NCI-H460 (cell line): ENCODE measurements at places on chromosomes 2 and 18. TPM values are rescaled to one million over a fixed set of nuclear protein-coding genes. Genes with fewer than 3 reads are reported as not detected.

The LYPD1 gene
- total RNA-seq = 32.4 and 34.4 TPM in 2 replicates

- DNase-seq = no peak
These were observed 18.1 kb downstream of the ABHD3 start for GRCh38 chr18:21686282-21687105.

- no peak for DNase-seq
These were observed 24.1 kb upstream of the CHRNA1 start for GRCh38 chr2:174788291-174788929.

DNA sequence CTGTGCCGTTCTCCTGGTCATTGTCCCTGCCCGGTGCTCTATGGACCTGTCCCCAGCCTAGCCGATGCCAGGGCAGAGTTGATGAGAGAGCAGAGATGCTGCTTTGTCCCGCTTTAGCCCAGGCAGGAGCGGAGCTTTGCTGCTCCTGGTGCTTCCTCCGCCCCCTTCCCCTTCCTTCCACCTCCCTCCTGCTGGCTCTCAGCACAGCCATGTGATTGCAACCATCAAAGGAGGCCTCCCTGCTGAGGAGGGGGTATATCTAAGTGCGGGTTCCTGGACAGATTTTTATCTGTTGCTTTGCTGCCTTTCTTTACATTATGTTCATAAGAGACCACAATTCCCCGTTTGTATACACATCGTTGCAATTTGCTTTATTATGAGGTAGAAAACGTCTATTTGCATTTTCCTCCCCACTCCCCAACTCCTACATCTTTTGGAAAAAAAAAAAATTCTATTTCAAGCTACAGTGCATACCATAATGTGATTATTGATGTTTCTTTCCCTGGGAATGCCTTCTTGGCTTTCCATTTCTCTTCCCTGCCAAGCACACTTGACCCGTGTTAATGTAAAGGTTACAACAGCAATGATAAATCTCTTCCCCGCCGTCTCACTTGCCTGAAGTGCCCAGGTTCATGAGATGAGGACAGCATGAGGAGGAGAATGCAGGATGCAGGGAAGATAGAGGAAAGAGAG lies 25.4 kb downstream of the ALPK2 start:
- no peak for DNase-seq

GRCh38 chr2:231662811-231663457 lies 45.4 kb upstream of the PTMA start:
- DNase-seq = no peak

DNA sequence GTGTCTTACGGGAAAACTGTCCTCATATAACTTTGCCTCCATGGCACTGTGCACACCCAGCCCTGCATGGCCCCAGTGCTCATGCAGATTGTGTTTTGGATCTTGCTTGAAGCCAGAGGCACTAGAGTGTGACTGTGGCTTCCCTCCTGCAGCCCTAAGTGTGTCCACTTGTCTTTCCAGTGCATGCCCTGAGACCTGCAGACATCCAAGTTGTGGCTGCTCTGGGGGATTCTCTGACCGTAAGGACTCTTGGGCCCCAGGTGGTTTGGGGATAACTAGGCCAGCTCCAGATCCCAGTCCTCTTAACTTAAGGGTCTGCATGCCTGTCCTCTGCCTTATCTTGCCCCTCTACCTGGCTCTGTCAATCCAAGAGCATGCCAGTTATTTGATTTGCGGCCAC lies 96.6 kb downstream of the PLB1 start:
- DNase-seq = no peak

DNA sequence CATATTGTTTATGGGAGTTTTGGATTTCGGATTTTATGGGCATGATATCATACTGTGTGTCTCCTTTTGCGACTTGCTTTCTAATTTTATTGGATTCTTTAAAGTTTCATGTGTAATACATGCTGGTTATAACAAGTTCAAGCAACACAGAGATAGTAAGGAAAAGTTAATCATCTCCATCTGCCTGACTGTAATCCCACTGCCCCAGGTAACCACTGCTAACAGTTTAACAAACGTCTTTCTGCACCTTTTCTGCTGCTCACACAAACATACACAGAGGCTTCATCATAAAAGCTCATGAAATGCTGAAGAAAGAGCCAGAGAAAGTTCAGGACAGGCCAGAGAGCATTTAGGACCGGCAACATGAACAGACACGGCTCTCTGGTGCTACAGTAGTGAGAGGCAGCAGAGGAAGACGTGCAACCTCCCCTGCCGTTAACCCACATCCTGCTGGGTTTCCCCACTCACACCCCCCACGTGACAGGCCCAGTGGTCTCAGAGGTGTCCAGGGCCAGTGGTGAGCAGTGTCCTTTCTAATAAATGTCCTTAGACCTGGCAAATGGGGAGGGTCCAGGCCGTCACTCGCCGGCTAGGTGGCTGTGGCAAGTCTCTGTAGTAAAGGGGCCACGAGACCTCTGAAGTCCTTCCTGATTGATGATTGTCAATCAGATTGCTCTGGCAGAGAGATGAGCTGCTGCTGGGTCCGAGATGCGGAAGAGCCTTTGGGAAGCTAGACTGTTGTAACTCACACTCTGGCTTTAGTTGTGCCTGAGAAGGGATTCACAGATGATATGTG lies 43.0 kb upstream of the SLC1A4 start:
- DNase-seq = no peak
